ENCODE measurements at places on chromosomes 6 and 20. TPM values are rescaled to one million over a fixed set of nuclear protein-coding genes. Genes with fewer than 3 reads are reported as not detected.

Gene UBD
- total RNA-seq, result not detected

Gene TMEM151B
- not detected for total RNA-seq

Gene DNAH8
- 0.06 TPM for total RNA-seq

Gene ZBTB2
- total RNA-seq, result 28.9 TPM

Gene LRP11
- 2.3 TPM for total RNA-seq

Gene CALHM6
- 23.2 TPM for total RNA-seq

Gene HDGFL1
- total RNA-seq, result not detected

Gene IL20RA
- not detected for total RNA-seq

Gene CAP2
- total RNA-seq, result not detected

Gene CCN2
- total RNA-seq, result not detected

Gene CST5
- not detected for total RNA-seq

Gene CCM2L
- not detected for total RNA-seq

Gene CNR1
- not detected for total RNA-seq

Gene BANF2
- not detected for total RNA-seq
